Activated CD4-positive, alpha-beta T cell treated with anti-CD3 and anti-CD28 coated beads, Interleukin-2, Interleukin-6, amounts not matched to agents 100 ng/mL and 50 ng/mL, durations not matched to agents 16 hours and 8 hours (primary cell): ENCODE measurements at places on chromosomes 3 and 15.

DNA sequence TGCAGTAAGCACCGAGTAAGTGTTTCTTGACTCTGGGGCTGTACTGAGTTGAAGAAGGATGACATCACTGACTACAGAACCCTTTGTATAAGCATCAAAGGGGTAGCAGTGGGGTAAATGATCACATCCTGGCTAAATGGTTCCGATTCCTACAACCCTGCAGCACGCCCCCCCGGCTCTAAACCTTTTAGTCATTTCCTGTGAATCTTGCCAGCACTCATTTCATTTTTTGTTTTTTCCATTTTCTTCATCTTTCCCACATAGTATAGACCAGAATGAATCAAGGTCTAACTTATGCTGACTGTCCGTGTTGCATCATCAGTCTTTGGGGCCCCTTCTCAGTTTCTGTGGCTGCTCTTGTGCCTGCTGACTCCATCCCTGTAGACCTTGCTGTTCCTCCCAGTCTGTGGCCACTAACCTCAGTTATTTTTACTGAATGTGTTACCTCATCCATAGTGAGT lies 383.1 kb upstream of the TPRG1 start:
- peak; percentile 92 for DNase-seq

GRCh38 chr3:123336441-123336851 lies 112.4 kb downstream of the ADCY5 start:
- no peak for DNase-seq

DNA sequence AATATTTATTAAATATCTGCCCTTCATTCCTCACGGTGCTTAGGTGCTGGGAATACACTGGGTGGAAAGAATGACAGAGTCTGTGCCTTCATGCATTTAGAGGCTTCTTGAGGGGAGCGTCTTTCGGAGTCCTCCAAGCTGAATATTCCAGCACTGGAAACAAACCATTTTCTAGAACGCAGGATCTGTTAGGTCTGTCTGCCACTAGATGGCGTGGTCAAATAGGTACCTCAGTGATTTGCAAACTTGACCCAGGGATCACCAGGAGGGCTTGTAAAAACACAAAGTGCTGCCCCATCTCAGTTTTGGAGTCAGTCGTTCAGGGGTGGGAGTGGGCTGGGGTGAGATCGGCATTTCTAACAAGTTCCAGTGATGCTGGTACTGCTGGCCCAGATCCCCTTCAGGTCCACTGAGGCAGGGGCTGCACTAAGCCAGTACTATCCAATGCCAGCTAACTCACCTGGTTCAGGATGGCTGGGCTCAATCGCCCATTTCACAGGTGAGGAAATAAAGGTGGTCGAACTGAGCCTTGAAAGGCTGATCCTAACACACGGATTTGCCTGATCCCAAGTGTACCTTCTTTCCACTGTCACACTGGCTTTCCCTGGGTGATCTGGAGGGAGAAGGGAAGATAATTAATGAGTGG lies 14.8 kb downstream of the ARNT2 start:
- peak; percentile 36 for DNase-seq

GRCh38 chr3:143000528-143000927 lies 842 bp upstream of the U2SURP start:
- DNase-seq = no peak

DNA sequence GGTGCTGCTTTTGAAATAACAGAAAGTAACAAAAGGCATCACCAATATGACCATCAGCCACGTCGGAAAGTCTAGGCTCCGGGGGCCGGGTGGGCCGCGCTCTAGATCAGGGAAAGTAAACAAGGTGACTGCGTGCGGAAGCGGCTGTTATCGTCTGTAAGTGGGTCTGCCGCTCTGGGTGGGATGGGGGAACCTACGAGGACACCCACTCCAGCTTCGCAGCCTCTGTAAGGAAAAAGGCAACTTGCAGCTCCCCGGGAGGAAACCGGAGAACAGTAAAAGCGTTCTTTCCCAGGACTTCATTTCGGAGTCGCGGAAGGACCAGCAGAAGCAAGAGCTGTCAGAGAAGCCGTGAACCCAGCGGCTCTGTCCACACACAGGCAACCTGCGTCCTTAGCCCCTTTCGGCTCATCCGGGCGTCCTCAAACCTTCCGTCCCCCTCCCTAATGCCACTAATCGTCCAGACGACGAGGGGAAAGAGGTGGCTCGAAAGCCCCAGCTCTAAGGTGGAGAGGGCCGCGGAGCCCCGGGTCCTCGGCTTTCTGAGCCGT lies 461 bp downstream of the XRN1 start:
- peak; percentile 46 for DNase-seq

- DNase-seq = no peak
Observed at GRCh38 chr3:66450390-66451022, 50.3 kb downstream of the LRIG1 start.

GRCh38 chr15:98767692-98768091 lies 119.4 kb downstream of the IGF1R start:
- no peak for DNase-seq

GRCh38 chr3:125200731-125201139 lies 11.8 kb downstream of the SLC12A8 start:
- peak; percentile 40 for DNase-seq

DNA sequence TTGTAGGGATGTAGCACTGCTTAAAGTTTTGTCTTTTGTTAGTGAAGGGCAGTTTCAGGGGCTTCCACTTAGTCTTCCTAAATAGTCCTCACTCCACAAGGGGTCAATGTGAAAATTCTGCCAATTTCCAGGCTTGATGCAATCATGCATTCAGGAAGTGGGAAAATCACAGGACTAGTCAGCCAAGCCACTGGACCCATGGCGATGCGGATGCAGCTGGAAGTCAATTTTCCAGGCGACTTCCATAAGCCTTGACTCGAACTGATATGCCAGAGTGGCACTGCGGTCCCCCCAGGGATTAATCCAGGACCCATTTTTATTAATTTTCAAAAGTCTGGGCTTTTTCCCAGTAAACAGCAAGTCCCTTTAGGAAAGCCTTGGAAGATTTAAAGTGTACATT lies 26.1 kb downstream of the GBE1 start:
- no peak for DNase-seq
